Mesothelial cell of epicardium (in vitro differentiated cells): ENCODE measurements at places on chromosomes 16 and 17. TPM values are rescaled to one million over a fixed set of nuclear protein-coding genes. Genes with fewer than 3 reads are reported as not detected.

The BCO1 gene
- not detected in 3 replicates for total RNA-seq

The ZP2 gene
- not detected in 3 replicates for total RNA-seq

The C1QL1 gene
- total RNA-seq, result 2.2 to 3.1 TPM (median 3.0 TPM) in 3 replicates

The METTL16 gene
- total RNA-seq, result 39.6 to 42.3 TPM (median 41.8 TPM) in 3 replicates

The TBC1D3I gene
- total RNA-seq, result 0.60 to 1.3 TPM (median 0.80 TPM) in 3 replicates

The SMPD3 gene
- total RNA-seq, result 0.14 to 0.20 TPM (median 0.18 TPM) in 3 replicates

The HOXB4 gene
- 34.2 to 39.2 TPM (median 34.4 TPM) in 3 replicates for total RNA-seq

The TMC7 gene
- total RNA-seq, result 1.6 to 1.9 TPM (median 1.6 TPM) in 3 replicates

The HCRT gene
- total RNA-seq, result not detected in 3 replicates

The CA5A gene
- not detected in 3 replicates for total RNA-seq

The SOX8 gene
- 4.7 to 6.0 TPM (median 5.1 TPM) in 3 replicates for total RNA-seq

The C16orf54 gene
- not detected in 3 replicates for total RNA-seq

The TEKT5 gene
- 0.64 to 1.1 TPM (median 1.0 TPM) in 3 replicates for total RNA-seq

The RNU2-1 gene
- 5,898 to 7,362 TPM (median 7,002 TPM) in 3 replicates for total RNA-seq

The NPIPA3 gene
- total RNA-seq, result 4.4 to 5.7 TPM (median 4.5 TPM) in 3 replicates

The HEATR9 gene
- not detected in 3 replicates for total RNA-seq

The MYH8 gene
- total RNA-seq, result not detected in 3 replicates

The PNMT gene
- total RNA-seq, result 1.7 to 2.1 TPM (median 1.7 TPM) in 3 replicates

The ALOX12 gene
- 0.22 to 0.40 TPM in 2 of 3 replicates, not detected in the other for total RNA-seq

The SLFN12 gene
- total RNA-seq, result 18.4 to 19.5 TPM (median 18.8 TPM) in 3 replicates
